Activated gamma-delta T cell treated with Interleukin-2 at 50 U/mL for 16 hours (primary cell): ENCODE measurements at places on chromosomes 1 and 21.

GRCh38 chr1:177490036-177490639, 319.4 kb downstream of the BRINP2 start:
- no peak for DNase-seq

- DNase-seq: no peak
Measured at GRCh38 chr1:208028526-208028925, 117.6 kb upstream of the CD34 start.

- DNase-seq: no peak
Measured at GRCh38 chr1:12309783-12310742, 80.2 kb downstream of the VPS13D start.

- no peak for DNase-seq
Measured at GRCh38 chr21:45036630-45037029, 37.8 kb upstream of the ADARB1 start.
